ENCODE measurements at places on chromosomes 2 and 18. TPM values are rescaled to one million over a fixed set of nuclear protein-coding genes. Genes with fewer than 3 reads are reported as not detected.

MYO7B gene
- 0.19 TPM for total RNA-seq

TNFAIP6 gene
- not detected for total RNA-seq

RAB12 gene
- 11.9 TPM for total RNA-seq

MBP gene
- total RNA-seq = 55.7 TPM

ARHGAP15 gene
- 98.3 TPM for total RNA-seq

SYT4 gene
- total RNA-seq = not detected

OXER1 gene
- 0.13 TPM for total RNA-seq

UGT1A6 gene
- total RNA-seq = not detected

PMAIP1 gene
- total RNA-seq = 83.1 TPM

DSC3 gene
- total RNA-seq = not detected

PROM2 gene
- total RNA-seq = 0.90 TPM

COPS9 gene
- 151 TPM for total RNA-seq

ABCG8 gene
- total RNA-seq = not detected

STARD6 gene
- not detected for total RNA-seq

ASB18 gene
- total RNA-seq = not detected

HOXD12 gene
- total RNA-seq = not detected

RAMP1 gene
- not detected for total RNA-seq

ALK gene
- not detected for total RNA-seq

SAG gene
- total RNA-seq = 1.7 TPM

ELAC1 gene
- total RNA-seq = 1.1 TPM

SCYGR2 gene
- total RNA-seq = not detected

DYSF gene
- not detected for total RNA-seq

KCNIP3 gene
- not detected for total RNA-seq

STK25 gene
- 86.7 TPM for total RNA-seq

REG1B gene
- not detected for total RNA-seq

SDC1 gene
- total RNA-seq = not detected

SCN3A gene
- total RNA-seq = not detected

CHST10 gene
- total RNA-seq = 3.3 TPM

ABHD1 gene
- total RNA-seq = 0.17 TPM

ZAP70 gene
- total RNA-seq = 176 TPM

UGGT1 gene
- total RNA-seq = 53.2 TPM

CYTIP gene
- total RNA-seq = 591 TPM

MAP3K19 gene
- total RNA-seq = 0.13 TPM

All from activated T-helper 17 cell treated with anti-CD3 and anti-CD28 coated beads, Interleukin-2, amount 50 U/mL, for 72 hours (primary cell).